ENCODE measurements at places on chromosomes 6 and 20.

DNA sequence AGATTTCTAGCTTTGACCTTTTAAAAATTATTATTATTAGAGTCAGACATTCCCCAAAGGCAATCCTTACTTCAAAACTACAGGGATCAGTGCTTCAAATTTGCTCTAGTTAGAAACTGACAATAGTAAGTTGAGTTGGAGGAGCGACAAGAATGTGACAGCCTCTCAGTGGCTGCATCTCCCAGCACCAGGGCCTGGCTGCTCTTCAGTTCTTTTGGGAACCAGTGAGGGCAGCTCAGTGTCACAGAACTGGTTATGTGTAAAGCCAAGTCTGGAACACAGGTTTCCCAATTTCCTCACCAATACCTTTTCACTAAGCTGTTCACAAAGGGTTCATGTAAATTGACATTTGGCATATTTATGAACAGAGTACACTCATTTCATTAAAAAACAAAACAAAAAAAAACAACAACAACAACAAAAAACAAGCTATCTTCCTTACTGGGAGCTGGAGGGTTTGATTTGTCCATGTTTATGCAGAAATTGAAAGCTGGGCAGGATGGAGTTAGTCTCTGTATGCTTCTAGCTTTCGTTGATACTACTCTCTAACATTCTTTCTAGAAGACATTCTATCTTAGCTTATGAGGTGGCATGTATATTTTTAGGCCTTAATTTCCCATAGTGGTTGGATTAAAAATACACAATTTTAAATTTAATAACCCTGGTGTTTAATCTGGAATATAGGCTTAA, 95.0 kb downstream of the SAMD5 start:
- DNase-seq, result no peak

DNA sequence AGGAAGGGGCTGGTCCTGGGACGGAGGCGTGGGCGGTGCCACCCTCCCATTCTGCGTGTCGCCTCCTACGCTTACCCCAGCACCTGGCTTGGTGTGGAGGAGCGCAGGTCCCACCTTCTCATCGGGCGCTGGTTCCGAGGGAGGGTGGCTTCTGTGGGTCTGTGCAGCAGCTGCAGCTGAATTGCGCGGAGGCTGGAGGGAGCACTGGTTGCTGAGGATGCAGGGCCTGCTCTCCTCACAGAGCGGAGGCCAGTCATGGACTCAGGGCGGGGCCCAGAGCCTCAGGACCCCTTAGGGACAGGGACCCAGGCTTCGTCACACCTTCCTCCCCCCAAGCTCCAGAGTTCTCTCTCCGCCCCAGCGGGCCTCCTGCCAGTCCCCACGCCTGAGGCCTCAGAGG, 127.8 kb upstream of the MAP3K4 start:
- no peak for DNase-seq

DNA sequence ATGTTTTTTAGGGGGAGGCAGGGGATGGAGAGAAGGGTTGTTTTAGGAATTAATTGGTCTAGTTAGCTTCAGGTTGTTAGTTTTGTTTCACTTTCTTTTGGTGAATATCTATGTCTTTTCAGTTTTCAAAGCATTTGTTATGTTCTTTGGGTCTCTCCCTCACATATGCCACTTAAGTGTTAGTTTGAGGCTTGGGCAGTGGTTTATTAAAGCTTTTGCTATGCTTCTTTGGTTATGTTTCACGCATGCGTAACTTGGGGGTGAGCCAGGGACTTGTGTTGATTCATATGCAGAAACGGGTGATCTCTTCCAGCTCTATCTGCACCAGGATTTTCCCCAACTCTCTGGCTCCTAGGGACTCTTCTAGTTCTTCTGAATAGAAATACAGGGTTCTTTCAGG, 11.4 kb upstream of the MMS22L start:
- DNase-seq, result no peak

- no peak for DNase-seq
Observed at GRCh38 chr20:20437314-20437713, 69.4 kb downstream of the INSM1 start.

GRCh38 chr6:89258912-89259311, 41.8 kb upstream of the GABRR1 start:
- DNase-seq, result no peak

DNA sequence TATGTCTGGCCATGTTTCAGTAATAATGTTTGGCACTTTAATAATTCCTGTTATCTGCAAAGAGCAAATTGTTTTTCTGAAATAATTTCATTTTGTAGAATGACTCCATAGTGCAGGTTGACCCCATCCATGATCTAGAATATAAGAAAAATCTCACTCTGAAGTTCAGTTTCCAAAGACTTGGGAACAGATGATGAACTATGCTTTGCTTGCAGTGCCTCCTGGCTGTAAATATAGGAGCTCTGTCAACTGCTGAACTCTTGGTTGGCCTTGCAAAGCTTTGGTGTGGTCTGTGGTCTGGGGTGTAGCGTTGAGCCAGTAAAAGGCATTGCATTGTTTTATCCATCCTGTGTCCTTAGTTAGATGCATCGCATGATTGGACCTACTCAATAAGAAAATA, 104.0 kb downstream of the PLCB4 start:
- no peak for DNase-seq

DNA sequence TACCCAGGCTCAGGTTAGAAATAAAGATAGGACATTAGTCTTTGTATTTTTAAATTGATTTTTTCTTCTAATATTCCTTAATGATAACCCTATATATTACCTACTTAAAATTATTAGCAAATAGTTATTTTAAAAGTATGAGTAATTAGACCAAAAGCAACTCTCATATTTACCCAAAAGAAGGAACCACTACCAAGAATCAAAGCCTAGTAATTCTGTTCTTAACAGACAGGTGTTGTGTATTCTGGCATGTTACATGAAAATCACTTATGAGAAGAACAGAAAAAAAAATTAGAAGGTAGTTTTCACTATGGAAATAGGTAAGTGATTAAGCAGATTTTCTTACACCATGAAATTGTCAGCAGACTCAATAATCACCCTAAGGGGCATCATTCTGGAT, 105.1 kb downstream of the ATG5 start:
- DNase-seq, result no peak

GRCh38 chr6:157061770-157062594, 261.3 kb downstream of the TMEM242 start:
- no peak for DNase-seq
